Naive thymus-derived CD8-positive, alpha-beta T cell (primary cell): ENCODE measurements at places on chromosomes 6 and 20.

- DNase-seq, result no peak
These were observed 643 bp upstream of the SLC35D3 start for GRCh38 chr6:136921381-136921935.

- DNase-seq, result no peak
These were observed 228.0 kb downstream of the DLL1 start for GRCh38 chr6:170062915-170063241.

DNA sequence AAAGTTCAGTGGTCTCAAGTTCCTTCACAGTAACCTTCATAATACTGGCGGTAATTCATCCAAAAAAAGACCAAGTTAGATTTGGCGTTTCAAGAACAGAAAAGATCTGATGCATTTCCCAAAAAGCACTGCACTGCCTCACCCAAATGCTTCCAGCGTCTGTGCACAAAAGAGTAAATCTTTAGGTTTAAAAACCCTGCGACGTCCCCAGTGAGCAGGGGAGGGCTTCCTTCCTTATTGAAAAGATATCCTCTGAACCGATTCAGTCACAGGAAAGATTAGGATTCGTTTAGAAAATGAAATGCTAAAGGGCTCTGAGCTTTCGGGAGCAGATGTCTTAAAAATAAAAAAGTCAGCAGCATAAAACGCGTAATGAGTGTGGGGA lies 654 bp downstream of the TBC1D7 start:
- no peak for DNase-seq

- DNase-seq, result no peak
These were observed 67.8 kb downstream of the SYNDIG1 start for GRCh38 chr20:24537210-24537609.

GRCh38 chr20:57953638-57954037 lies 243.8 kb upstream of the PMEPA1 start:
- DNase-seq, result no peak

DNA sequence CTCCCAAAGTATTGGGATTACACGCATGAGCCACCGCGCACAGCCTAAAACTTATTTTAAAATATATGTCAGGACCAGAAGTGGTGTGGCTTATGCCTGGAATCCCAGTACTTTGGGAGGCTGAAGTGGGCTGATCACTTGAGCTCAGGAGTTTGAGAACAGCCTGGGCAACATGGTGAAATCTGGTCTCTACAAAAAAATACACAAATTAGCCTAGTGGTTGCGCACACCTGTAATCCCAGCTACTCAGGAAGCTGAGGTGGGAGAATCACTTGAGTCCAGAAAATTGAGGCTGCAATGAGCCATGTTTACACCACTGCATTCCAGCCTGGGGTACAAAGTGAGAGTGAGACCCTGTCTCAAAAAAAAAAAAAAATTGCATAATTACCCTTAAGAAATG lies 13.7 kb downstream of the PXT1 start:
- no peak for DNase-seq
